ENCODE measurements at places on chromosomes 4 and X. TPM values are rescaled to one million over a fixed set of nuclear protein-coding genes. Genes with fewer than 3 reads are reported as not detected.
A peak's percentile ranks its signal among the peaks of the same experiment; 100 is the strongest.

DNA sequence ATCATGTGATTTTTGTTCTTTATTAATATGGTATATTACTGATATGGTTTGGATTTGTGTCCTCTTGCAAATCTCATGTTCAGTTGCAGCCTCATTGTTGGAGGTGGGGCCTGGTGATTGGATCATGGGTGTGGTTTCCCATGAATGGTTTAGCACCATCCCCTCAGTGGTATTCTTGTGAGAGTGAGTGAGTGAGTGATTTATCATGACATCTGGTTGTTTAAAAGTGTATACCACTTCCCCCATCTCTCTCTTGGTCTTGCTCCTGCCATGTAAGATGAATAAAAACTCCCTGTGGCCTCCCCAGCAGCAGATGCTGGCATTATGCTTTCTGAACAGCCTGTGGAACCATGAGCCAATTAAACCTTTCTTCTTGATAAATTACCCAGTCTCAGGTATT lies 111.5 kb downstream of the TAB3 start:
- no peaks in the 10 kb centered on the region for H3K27me3 ChIP-seq
- no peak overlapping the region for H3K27ac ChIP-seq
- no peaks in the 10 kb centered on the region for H3K4me1 ChIP-seq
- DNase-seq: no peak
- no peaks in the 10 kb centered on the region for H3K36me3 ChIP-seq

DNA sequence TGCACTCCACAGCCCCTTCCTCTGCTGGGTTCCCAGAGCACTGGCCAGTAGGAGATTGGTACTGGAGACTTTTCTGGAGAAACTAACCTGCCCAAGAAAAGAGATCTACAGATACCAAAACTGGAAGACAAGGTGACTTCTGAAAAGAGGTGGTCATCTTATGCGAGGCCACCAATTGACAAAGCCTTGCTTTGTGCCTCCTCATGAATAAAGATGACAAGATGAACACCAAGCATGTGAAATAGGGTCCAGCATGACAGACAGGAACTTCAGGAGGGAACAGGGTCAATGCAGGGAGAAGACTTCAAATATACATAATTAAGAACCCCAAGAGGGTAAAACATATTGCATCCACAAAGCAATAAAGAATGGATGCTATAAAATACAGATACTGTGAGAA lies 137.9 kb downstream of the APBB2 start:
- H3K36me3 ChIP-seq: no peaks in the 10 kb centered on the region
- H3K4me3 ChIP-seq: no peak overlapping the region
- DNase-seq: no peak

DNA sequence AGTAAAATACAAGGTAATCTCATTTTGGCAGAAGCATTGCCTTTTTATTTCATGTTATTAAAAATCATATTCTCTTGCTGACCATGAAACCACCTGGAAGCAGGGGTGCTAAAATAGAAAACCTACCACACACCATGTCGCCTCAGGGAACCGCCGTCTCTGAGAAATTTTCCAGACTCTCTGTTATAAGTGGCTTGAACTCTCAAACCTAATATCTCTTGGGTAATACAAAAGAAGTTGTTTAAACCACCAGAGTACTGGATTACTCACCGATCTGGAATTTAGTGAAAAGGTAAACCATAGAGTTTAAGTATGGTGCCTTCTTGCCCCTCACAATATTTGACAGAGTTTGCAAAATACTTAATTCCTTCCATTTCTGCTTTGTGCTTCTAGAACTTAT lies 27.7 kb downstream of the ENPP6 start:
- no peak for DNase-seq
- H3K36me3 ChIP-seq: no peaks in the 10 kb centered on the region
- no peaks in the 10 kb centered on the region for H3K27me3 ChIP-seq
- H3K4me1 ChIP-seq: no peaks in the 10 kb centered on the region

DNA sequence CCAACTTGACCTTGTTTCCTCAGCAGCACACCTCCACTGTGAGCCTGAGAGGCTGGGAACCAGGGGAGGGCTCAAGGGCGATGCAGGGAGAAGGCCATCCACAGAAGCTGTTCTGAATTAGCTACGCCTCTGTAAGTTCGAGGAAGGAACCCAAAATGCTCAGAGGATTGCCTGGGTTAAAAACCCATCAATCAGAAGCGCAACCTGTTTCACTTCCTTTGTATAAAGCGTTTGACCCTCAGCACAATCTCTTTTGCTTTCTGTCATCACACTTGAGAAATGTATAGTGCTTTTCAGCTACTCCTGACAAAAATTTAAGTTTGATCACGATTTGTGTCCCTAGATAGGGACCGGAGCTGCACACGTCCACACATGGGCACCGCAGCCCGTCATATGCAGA lies 48.0 kb upstream of the MAP3K15 start:
- H3K27ac ChIP-seq: no peak overlapping the region
- no peak overlapping the region for H3K4me3 ChIP-seq
- H3K4me1 ChIP-seq: no peaks in the 10 kb centered on the region
- no peak for DNase-seq
- H3K27me3 ChIP-seq: no peaks in the 10 kb centered on the region

DNA sequence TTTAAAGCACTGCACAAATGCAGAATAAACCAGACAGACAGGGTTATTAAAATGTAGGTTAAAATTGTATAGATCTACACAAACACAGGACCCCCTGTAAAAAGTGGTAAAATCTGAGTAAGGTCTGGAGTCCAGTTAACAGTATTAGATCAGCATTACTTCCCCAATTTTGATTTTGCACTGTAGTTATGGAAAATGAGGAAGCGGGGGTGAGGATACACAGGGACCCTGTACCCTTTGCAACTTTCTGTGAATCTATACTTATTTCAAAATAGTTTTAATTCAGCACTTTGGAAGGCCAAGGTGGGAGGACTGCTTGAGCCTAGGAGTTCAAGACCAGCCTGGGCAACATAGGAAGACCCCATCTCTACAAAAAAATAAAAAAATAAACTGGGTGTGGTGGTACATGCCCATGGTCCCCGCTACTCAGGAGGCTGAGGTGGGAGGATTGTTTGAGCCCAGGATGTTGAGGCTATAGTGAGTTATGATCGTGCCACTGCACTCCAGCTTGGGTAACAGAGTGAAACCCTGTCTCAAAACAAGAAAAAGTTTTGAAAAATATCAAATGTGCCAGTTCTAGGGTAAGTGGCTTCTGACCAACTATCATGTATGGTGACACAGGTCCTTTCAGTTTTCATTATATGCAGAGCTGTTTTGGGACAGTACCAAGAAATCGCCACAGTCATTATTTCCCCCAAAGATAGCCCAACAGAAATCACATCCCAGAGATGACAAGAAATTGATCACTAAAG lies 17.7 kb downstream of the SEL1L3 start:
- H3K4me3 ChIP-seq: no peak overlapping the region
- no peaks in the 10 kb centered on the region for H3K27me3 ChIP-seq
- no peaks in the 10 kb centered on the region for H3K36me3 ChIP-seq
- no peak for DNase-seq

DNA sequence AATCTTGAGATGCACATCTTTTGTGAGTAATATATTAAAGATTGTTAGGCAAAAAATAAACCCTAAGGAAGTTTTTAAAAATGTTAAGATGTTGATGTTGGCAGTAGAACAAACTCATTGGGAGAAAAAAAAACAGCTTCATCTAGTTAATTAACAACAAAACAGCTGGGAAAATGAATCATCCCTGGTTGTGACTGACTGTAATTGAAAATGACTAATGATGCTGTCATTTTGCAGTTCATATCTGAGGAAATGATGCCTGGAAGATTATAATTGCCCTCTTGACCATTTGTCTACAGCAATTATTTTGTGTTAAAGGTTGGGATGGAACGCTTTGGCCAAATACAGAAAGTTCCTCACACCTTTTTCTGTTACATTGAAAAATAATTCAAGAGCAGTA lies 760.4 kb upstream of the FTHL17 start:
- no peak overlapping the region for H3K27ac ChIP-seq
- H3K27me3 ChIP-seq: no peaks in the 10 kb centered on the region
- no peak overlapping the region for H3K4me3 ChIP-seq

DNA sequence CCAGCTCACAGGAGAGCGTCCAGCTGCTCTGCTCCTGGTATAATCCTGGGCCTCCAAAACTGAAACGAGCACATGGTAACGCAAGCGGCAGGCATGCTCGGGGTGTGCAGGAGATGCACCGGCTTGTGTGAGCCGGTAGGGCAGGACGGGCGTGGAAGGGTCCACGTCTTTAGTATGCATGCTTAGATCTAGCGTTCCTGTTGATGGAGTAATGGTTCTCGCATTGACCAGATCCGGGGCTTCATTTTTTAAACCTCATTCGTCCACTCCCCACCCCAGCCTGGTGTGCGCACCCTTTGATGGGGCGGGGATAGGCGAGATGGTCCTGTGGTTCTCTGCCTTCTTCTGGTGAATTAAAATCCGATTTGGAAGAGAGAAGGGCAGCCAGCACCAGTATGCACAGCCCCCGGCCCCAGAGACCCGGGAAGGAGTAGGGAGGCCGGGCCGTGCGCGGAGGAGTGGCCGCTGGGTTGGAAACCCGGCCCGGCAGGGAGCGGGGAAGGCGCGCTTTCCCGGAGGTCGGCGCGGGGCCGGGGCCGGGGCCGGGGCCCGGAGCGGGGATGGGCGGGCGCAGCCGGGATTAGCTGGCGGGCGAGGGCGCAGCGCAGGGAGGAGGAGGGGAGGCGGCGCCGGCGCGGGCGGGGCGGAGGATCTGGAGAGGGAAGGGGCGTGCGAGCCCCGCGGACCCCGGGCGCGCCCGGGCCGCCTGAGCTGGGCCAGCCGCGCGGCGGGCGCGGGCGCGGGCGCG lies 39.9 kb downstream of the FAM149A start:
- H3K4me3 ChIP-seq: peak overlapping the region; percentile 73
- H3K27me3 ChIP-seq: no peaks in the 10 kb centered on the region
- peaks cover 5% of the 10 kb centered on the region for H3K4me1 ChIP-seq
- peak overlapping the region; percentile 68 for H3K27ac ChIP-seq
- DNase-seq: no peak

DNA sequence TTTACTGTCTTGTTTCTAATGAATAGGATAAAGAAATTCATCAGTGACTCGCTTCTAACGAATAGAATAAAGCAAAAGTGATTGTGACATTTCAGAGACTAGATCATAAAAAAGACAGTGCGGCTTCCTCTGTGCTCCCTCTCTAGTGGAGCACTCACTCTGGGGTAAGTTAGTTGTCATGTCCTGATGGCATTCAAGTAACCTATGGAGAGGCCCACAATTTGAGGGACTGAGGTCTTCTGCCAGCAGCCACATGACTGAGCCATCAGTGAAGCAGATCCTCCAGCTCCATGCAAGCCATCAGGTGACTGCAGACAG lies 72.4 kb downstream of the YIPF6 start:
- H3K27ac ChIP-seq: no peak overlapping the region
- H3K4me1 ChIP-seq: no peaks in the 10 kb centered on the region
- H3K27me3 ChIP-seq: no peaks in the 10 kb centered on the region
- no peaks in the 10 kb centered on the region for H3K36me3 ChIP-seq
- DNase-seq: no peak
- H3K4me3 ChIP-seq: no peak overlapping the region

DNA sequence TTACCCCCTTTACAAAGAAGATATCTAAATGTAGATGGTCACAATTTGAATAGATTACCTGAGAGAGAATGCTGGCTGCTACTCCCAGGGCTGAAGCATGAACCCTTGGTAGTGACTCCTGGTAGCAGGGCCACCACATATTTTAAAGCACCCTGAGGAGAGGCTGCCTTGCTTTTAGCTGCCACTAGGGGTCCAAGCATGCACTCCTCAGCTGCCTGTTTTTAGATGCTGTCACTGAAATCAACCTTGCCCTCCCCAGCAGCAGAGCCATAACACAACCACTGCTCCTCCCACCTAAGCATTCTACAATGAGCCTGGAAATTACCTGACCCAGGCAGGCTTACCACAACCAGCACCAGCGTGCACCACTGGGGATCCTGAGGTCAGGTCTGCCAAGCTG lies 850.9 kb downstream of the FAM133A start:
- no peak overlapping the region for H3K4me3 ChIP-seq
- no peaks in the 10 kb centered on the region for H3K36me3 ChIP-seq
- H3K27me3 ChIP-seq: no peaks in the 10 kb centered on the region

GRCh38 chr4:163758032-163758431 lies 263.5 kb downstream of the TMA16 start:
- H3K27me3 ChIP-seq: no peaks in the 10 kb centered on the region
- no peak for DNase-seq
- H3K4me3 ChIP-seq: no peak overlapping the region
- no peaks in the 10 kb centered on the region for H3K4me1 ChIP-seq
- no peaks in the 10 kb centered on the region for H3K36me3 ChIP-seq

- no peaks in the 10 kb centered on the region for H3K27me3 ChIP-seq
- no peak overlapping the region for H3K27ac ChIP-seq
- DNase-seq: no peak
- peaks cover 7% of the 10 kb centered on the region for H3K4me1 ChIP-seq
- H3K4me3 ChIP-seq: peak overlapping the region; percentile 42
Observed at GRCh38 chr4:139656614-139657486, 8.8 kb upstream of the MGST2 start.

- H3K4me3 ChIP-seq: peak within 1 kb of the TSS; percentile 62
- peaks cover 15% of the 10 kb centered on the region for H3K4me1 ChIP-seq
- H3K36me3 ChIP-seq: no peaks in the 10 kb centered on the region
Observed at GRCh38 chr4:76434901-76435527, at the start of gene SHROOM3. Gene SHROOM3 (plus strand): TSS chr4:76435229. CDS start chr4:76436053, 824 bp downstream.

- no peaks in the 10 kb centered on the region for H3K4me1 ChIP-seq
- no peak for DNase-seq
- H3K27me3 ChIP-seq: no peaks in the 10 kb centered on the region
- H3K4me3 ChIP-seq: no peak overlapping the region
- peaks cover 78% of the 10 kb centered on the region for H3K36me3 ChIP-seq
- no peak overlapping the region for H3K27ac ChIP-seq
Observed at GRCh38 chrX:154352466-154352865, 22.0 kb downstream of the FLNA start.

DNA sequence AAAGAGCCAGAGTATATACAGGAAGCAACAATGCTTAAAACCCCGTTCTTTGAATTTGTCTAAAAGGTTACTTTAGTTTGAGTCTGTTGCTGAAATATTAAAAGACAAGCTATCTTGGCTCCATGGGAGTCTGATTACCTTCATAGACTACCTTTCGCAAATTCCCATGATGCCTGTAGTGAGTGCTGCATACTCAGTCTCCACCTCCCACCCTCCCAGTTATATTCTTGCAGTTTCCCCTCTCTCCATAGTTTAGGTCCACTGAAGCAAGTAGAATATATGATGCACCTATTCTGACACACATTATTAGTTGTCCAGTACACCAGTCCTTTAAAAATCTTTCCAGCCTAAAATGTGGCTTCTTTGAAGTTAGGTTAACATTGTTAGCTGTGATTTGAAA lies 2.4 kb downstream of the CNKSR2 start:
- no peaks in the 10 kb centered on the region for H3K4me1 ChIP-seq
- no peak overlapping the region for H3K4me3 ChIP-seq
- DNase-seq: no peak

GRCh38 chr4:169137558-169137920 lies 127.5 kb upstream of the CBR4 start:
- H3K36me3 ChIP-seq: no peaks in the 10 kb centered on the region
- DNase-seq: no peak
- no peak overlapping the region for H3K4me3 ChIP-seq
- H3K27ac ChIP-seq: no peak overlapping the region

The CPE gene
- 458 TPM for total RNA-seq

The LRP2BP gene
- 7.6 TPM for total RNA-seq

The TLR7 gene
- 1.7 TPM for total RNA-seq

The LNX1 gene
- 24.1 TPM for total RNA-seq

The RASGEF1B gene
- total RNA-seq: 24.4 TPM

The CXCR3 gene
- 0.99 TPM for total RNA-seq

The ZFP42 gene
- not detected for total RNA-seq

The FGD1 gene
- 11.5 TPM for total RNA-seq

The ZNF711 gene
- total RNA-seq: 3.7 TPM

The DDX53 gene
- not detected for total RNA-seq

The RPGR gene
- total RNA-seq: 37.2 TPM

The MTNR1A gene
- not detected for total RNA-seq
